ENCODE measurements at places on chromosomes 3 and 15.

DNA sequence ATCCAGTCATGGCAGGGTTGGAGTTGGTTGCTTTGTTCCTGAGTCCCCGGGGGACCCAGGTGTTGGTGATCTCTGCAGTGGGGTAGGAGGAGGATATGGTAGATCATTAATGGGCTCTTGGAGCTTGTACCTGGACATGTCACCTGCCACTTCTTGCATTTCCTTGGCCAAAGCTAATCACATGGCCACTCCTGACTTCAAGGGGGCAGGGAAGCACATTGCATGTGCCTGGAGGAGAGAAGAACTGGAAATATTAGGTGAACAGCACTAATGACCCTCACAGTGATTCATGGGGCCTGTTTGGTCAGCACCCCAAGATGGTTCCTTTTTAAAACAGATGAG lies 87.1 kb upstream of the MYZAP start:
- no peak for DNase-seq

GRCh38 chr3:108053067-108053466 lies 37.8 kb downstream of the CD47 start:
- peak; percentile 80 for DNase-seq

DNA sequence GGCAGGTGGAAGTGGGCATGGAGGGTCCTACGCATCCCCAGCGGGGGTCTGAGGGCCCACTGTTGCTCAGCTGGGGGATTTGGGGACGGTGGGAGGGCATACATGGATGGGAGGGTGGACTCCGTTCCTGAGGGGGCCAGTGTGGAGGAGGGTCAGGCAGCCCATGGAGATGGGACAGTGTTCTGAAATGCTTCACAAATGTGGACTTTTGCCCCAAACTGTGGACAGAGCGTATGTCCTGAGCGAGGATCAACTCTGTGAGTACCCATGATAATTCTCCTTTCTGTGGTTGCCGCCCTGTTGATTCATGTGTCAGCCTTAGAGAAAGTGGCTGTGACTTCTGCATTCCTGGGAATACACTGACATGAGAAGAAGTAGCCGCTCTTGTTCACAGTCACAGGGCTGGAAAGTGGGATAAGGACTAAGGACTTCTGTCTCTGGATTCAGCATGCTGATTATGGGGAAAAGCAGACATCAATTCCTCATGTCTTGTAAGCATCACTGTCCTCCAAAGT lies 33.4 kb downstream of the SMAD3 start:
- DNase-seq, result no peak

DNA sequence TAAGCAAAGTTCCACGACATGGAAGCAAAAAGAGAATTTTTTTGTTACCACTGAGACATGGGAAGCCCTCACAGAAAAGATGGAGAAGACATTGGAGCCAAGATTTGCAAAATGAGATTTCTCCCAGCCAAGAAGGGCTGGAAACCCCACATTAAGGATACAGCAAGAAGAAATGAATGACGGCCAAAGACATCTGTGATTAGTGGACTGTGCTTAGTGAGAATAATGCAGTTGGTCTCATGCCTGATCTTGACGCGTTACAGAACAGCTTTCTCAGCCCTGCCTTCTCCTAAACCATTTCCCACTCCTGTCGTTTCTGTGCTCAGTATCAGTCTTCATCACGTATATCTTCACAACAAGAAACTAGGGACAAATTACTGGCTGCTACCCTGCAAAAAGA lies 45.8 kb upstream of the ARRDC4 start:
- no peak for DNase-seq

- DNase-seq, result no peak
Observed at GRCh38 chr3:9193633-9194195, 55.7 kb downstream of the SRGAP3 start.

DNA sequence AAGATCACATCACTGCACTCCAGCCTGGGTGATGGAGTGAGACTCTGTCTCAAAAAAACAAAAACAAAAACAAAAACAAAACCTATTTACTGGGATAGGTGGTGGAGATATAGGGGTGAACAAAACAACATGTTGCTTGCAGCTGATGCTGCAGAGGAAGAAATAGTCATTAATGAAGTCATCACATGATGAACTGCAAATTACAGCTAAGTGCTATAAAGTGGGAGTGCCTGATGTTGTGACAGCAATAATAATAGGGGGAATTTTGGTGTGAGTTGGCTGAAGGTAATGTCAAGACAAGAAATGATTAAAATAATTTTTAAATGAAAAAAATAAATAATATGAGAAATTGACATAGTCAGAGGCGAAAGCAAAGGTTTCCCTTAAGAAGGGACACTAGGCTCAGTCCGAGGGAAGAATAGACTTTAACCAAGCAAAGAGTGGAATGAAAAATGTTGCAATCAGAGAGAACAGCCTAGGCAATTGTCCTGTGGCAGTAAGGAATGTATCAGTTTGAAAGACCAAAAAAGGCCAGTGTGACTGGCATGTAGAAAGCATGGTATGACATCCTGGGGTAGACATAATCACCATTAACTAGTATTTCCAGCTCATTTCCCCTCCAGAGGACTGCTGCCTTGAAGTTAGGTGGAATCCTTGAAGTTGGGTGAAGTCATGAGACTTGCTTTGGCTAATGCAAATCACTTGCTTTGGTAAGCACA lies 14.7 kb upstream of the PIK3CB start:
- DNase-seq, result no peak

DNA sequence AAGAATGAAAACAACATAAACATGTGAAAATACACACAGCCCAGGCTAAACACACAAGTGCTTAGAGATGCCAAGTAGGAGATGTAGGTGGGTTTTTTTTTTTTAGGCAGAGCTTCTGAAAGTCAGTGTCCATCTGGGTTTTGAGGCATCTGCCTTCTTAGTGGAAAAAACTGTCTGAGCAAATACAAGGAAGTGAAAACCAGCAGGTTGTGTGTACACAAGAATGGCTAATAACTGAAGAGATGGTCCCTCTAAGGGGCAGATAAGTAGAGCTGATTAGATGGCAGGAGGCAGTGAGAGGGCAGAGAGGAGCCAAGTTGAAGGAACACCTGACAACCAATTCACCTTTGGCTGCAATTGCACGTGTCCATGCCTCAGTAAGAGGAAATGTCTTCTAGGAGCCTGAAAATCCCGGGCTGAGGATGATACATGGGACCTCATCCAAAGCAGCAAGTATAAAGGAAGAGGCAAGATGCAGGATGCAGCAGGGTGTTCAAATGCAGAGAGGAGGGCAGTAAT lies 34.9 kb downstream of the CYP19A1 start:
- no peak for DNase-seq

DNA sequence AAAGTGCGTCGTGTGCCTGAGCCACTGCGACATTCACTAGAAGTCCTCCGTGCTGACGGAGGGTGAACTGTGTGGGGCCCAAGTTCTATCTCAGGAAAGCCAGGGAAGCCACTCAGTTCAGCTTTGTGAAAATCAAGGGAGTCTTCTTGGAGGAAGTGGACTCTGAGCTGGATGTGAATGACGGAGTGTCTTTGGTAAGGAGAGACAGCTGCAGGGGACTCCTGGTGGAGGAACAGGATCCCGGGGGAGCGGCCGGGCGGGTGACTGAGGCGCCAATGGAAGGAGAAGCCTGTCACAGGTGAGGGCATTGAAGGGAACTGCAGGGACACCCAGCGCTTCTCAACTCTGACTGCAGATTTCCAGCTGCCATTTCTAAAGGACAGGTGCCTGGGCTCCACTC lies 75.6 kb downstream of the APBA2 start:
- DNase-seq, result no peak

- DNase-seq, result peak; percentile 94
Observed at GRCh38 chr3:171365489-171365888, 94.7 kb downstream of the TNIK start.

DNA sequence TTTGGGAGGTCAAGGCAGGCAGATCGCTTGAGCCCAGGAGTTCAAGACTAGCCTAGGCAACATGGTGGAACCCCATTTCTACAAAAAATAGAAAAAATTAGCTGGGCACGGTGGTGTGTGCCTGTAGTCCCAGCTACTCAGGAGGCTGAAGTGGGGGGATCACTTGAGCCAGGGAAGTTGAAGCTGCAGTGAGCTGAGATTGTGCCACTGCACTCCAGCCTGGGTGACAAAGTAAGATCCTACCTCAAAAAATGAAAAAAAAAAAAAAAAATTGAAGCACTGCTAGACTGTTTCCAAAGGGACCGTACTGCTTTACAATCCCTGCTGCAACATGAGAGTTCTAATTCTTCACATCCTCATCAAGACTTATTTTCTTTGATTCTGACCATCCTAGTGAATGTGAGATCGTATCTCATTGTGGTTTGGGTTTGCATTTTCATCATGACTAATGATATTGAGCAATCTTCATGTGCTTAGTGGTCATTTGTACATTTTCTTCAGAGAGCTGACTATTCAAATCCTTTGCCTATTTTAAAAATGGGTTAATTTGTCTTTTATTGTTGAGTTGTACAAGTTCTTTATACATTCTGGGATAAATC lies 10.8 kb downstream of the CMTM8 start:
- no peak for DNase-seq

GRCh38 chr3:52490035-52490938 lies 4.9 kb upstream of the STAB1 start:
- no peak for DNase-seq

DNA sequence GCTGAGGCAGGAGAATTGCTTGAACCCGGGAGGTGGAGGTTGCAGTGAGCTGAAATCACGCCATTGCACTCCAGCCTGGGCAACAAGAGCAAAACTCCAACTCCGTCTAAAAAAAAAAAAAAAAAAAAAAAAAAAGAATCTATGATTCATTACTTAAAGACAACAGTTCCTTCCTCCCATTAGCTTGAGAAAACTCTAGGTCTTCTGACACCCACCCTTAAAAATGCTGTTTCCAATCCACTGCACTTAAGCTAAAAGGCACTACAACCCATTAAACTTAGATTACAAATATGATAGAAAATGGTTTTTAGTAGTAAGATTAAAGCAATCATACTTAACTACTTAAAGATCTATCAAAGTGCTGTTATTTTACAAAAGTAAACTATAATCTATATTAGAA lies 40.0 kb upstream of the BHLHE40 start:
- no peak for DNase-seq

DNA sequence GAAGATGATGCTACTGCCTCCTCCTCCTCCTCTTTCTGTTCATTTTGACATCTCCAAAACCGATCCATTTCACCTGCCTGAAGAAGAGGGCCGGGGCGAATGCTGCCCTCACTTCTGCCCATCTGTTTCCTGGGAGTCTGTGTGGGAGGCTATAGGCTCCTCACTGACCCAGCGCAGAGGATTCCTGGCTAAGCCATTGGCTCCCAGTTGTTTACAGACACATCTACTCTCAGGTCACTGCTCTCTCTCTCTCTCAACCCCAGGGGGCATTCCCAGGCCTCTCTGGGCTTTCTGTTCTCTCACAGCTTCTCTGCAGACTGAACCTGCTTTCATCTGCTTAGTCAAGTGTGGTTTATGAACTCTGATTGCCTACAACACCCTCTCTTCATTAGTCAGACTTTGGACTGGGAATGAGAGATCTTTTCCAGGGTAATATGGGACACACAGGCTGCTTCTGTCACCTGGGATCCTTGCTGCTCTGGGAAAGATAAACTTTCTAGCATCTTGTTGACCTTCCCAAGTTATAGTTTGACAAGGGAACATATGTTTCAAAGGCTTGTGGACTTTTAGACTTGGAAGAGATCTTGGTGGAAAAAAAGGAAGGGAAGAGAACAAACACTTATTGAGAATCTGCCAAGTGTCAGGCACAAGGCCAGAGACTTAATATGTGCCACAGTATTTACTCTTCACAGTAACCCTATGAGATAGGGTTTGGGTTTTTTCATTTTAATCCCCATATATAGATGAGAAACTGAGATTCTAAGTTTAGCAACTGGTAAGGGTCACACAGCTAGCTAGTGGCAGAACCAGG lies 30.2 kb upstream of the USP3 start:
- DNase-seq, result peak; percentile 47

- no peak for DNase-seq
Observed at GRCh38 chr15:89148126-89148525, 59.9 kb downstream of the ABHD2 start.

DNA sequence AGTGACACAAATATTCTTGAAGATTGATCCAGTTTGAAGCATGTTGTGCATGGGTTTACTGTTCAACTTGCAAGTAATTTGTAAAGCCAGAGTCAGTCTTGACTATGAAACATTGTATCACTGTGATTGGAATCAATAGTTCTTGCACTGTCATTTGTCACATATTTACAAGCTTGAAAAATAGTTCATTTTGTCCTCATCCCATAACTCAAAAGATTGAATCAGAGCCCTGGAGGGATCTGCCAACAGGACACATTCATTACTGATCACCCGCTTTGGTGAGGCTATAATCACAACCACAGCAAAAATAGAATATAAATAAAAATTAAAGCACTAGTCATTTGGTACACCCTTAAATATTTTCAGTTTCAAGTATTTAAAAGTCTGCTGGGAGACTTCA lies 368.9 kb downstream of the WDR72 start:
- DNase-seq, result no peak

GRCh38 chr3:128404276-128405068 lies 62.2 kb downstream of the DNAJB8 start:
- DNase-seq, result no peak

DNA sequence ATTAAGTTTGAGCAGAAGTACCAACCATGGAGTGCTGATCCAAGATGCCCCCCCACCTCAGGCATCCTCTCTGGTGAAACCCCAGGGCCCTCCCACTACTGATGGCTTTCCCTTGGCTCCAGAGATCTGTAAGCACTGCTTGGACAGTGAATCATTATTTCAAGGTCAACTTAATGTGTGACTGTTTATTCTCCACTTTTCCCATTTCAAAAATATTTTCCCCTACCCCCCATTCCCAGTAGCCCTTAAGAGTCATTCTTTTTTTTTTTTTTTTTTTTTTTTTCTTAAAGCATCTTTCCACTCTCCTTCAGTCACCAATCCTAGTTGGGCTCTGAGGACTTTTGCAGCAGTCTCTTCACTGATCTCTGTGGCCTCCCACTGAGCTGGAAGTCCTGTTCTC lies 82.6 kb downstream of the PCCB start:
- no peak for DNase-seq

GRCh38 chr15:55402707-55403106 lies 5.5 kb downstream of the CCPG1 start:
- no peak for DNase-seq

- no peak for DNase-seq
Observed at GRCh38 chr3:49296781-49297411, 19.9 kb upstream of the C3orf62 start.

DNA sequence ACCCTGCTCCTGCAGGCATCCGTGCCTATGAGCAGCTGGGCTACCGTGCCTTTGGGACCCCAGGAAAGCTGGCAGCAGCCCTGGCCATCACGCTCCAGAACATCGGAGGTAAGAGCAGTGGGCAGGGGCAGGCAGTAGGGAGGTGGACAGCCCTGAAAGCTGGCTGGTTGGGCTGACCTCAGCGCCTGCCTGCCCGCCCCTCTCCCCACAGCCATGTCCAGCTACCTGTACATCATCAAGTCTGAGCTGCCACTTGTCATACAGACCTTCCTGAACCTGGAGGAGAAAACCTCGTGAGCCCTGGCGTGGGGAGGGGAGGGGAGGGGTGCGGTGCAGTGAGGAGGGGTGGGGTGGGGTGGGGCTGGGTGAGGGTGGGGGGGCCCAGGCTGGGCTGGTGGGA lies 10.5 kb downstream of the SLC38A3 start:
- no peak for DNase-seq

GRCh38 chr3:46565607-46566039 lies 479 bp downstream of the LRRC2 start:
- no peak for DNase-seq
